NCI-H446 treated with DMSO at 0.1 percent for 48 hours (cell line): ENCODE measurements at places on chromosomes 4 and X.

GRCh38 chrX:9659571-9660195 lies 106.0 kb downstream of the GPR143 start:
- no peak for DNase-seq

- no peak for DNase-seq
Measured at GRCh38 chr4:101055392-101055791, 291.9 kb downstream of the PPP3CA start.

- peak; percentile 53 for DNase-seq
Measured at GRCh38 chr4:114077610-114078009, 98.2 kb upstream of the ARSJ start.

GRCh38 chr4:110248100-110248499 lies 49.7 kb upstream of the ELOVL6 start:
- no peak for DNase-seq

DNA sequence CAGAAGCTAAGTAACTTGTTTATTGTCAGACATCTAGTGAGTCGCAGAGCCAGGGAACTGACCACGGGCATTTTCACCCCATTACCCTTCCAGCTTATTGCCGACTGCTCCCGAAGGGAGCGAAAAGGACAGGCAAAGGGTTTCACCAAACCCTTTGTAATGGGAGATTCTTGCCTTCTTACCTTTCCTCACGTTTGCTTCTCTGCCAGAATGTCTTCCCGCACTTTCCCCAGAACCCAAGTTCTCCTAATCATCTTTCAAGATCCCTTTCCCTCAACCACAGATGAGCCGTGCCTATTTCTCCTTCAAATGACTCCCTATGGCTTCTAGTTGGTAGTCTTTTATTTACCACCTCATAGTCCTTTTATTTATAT lies 520 bp upstream of the SRP72 start:
- DNase-seq = no peak
